ENCODE measurements at places on chromosomes 1 and 21.

GRCh38 chr1:108054396-108054795 is 89.4 kb upstream of the VAV3 start:
- DNase-seq: no peak

- DNase-seq: no peak
Measured at GRCh38 chr21:29436143-29436542, 137.4 kb downstream of the BACH1 start.

DNA sequence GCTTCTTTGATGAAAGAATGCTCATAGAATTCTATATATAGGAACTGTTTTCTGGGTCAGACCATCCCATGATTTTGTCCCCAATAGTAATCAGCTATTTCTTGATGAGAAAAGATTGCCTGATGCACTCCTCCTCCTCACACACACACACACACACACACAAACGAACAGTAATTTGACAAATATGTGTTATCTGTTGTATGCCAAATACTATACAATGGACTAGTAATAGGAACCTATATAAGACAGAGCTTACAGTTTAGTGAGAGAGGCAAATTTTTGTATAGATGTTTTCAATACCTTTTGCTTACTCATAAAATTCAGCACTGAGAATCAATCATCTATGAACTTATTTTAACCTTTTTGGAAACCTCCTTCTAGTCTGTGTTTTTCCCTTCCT is 76.8 kb downstream of the PLA2G4A start:
- no peak for DNase-seq

- no peak for DNase-seq
Measured at GRCh38 chr21:41737651-41738324, 29.1 kb downstream of the RIPK4 start.

GRCh38 chr1:244394826-244395765 is 56.6 kb downstream of the ADSS2 start:
- DNase-seq: no peak

DNA sequence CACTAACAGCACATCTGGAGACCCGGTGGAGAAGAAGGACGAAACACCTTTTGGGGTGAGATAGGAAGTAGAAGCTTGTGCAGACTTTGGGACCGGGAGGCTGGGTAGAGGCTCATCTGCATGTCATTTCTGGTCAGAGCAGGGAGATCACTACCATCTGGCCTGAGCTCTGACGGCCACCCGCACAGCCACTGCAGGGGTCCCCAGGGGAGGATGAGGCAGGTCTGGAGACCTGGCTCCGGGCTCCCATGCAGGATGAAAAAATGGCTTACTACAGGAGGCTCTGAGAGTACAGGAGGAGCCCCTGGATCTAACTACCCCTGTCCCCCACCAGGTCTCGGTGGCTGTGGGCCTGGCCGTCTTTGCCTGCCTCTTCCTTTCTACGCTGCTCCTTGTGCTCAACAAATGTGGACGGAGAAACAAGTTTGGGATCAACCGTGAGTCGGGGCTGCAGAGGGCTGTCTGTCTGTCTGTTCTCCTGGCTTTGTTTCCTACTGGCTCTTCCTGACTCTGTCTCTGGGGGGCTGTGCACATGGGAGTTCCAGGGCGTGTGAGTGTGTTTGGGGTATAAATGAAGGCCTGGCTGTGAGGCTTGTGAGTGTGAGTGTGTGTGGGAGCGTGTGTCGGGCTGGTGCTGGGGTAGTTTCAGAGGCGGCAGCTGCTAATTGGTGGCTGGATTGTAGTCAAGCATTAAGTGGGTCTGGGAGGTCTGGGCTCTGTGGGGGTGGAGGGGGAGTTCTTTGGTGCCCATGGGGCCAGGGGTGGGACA is 14.1 kb downstream of the NTRK1 start:
- no peak for DNase-seq

GRCh38 chr1:203316626-203317093 is 11.3 kb downstream of the BTG2 start:
- no peak for DNase-seq

DNA sequence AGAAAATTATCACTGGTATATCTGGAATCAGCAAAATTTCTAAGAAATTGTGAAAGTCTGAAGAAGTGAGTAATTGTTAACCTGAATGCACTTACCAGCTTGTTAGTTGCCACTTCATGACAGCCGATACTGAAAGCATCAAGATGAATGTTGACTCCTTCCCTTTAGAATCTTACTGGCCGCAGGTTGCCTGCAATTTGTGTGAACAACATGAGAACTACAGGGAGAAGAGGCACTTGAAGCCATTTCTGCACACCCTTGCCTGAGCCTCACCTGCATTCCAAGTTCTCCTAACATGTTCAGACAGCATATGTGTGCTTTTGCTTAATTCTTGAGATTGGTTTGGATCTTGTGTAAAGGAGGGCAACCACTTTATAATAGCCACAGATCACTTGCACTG is 59.2 kb upstream of the SSX2IP start:
- DNase-seq: no peak

DNA sequence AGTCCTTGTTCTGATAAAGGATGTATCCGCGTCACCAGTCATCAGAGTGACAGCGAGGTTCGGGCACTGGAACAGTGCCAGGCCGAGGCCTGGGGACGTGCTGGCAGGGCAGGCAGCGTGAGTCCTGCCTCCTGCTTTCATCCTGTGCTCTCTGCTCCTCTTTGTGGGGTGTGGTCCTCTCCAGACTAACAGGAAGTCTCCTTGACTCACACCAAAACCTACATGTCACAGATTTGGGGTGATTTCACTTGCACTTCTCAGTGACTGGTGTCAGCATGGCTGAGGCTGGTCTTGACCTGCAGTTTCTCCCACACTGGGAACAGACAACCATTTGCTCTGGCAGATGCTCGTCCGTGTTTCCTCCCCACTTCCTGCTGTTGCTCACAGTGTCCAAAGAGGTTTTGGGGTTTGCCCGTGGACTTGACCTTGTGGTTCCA is 8.8 kb upstream of the NLRP3 start:
- DNase-seq: no peak

DNA sequence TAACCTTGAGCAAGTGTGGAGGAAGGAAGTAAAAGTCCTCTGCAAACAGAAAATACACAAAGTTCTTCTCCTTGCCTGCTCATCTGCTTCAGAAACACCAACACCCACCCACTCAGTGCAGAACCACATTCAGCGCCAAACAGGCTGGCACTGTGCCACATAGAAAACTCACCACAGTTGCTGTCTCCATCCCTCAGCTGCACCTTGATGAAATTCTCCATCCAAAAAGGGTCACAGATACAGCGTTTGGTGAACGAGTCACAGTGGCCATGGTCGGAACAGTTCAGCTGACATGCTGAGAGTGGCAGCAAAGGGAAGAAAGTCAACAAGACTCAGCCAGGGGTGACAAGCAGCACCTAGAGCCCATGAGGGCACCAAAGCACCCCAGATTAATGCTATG is 114.5 kb downstream of the KIAA0319L start:
- no peak for DNase-seq

DNA sequence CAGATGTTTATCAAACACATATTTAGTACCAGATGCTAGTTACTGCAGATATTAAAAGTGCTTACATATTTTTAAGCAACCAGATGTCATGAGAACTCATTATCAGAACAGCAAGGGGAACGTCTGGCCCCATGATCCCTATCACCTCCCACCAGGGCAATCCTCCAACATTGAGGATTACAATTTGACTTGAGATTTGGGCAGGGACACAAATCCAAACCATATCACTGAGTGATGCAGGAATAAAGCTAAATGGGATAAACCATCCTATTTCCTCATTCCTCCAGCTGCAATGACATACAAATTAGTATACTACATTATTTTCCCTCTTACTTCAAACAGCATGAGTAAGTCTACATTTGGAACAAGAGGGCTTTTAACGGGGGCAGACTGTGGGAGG is 3.1 kb upstream of the KCNK2 start:
- no peak for DNase-seq

DNA sequence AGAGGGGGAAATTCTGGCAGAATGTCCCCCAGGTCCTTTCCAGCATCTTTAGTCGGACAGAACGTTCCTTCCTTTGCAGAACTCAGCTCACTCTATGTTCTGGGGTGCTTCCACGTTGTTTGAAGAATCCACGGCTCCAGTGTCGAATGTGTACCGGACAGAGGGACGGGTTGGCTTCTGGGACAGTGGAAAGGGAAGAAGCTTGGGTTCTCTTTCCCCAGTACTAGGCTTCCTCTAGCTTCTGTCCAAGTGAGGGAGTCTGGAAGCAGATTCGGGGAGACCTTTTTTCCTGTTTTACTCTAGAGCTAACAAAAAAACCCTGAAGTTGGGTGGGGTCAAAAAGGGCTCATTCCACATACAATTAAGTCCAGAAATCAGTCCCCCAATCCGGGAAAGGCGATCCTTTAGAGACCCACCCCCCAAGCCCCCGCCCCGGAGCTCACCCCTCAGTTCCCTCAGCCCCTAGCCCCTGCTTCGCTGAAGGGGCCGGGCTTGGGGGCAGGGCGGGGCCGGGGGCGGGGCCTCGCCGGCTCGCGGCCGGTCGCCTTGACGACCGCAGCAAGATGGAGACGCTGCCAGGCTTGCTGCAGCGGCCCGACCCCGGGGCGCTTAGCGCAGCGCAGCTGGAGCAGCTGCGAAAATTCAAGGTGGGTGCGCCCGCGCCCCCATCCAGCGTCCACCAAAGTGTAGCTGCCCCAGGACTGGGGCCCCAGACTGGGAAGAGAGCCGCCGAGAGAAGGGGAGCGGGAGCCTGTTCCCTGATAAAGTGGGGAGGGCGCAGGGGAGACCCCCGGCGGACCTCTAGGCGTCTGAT is at the start of gene RIIAD1:
TSS of gene RIIAD1 (plus strand) at position 549 of the 814 bp plus-strand sequence. CDS start at position 564, 15 bp downstream.
- no peak for DNase-seq

- DNase-seq: no peak
Measured at GRCh38 chr1:210298296-210298695, 30.4 kb upstream of the HHAT start.

GRCh38 chr1:14954210-14954609 is 199.3 kb upstream of the TMEM51 start:
- no peak for DNase-seq

GRCh38 chr1:229075217-229075616 is 195.7 kb upstream of the RAB4A start:
- no peak for DNase-seq

DNA sequence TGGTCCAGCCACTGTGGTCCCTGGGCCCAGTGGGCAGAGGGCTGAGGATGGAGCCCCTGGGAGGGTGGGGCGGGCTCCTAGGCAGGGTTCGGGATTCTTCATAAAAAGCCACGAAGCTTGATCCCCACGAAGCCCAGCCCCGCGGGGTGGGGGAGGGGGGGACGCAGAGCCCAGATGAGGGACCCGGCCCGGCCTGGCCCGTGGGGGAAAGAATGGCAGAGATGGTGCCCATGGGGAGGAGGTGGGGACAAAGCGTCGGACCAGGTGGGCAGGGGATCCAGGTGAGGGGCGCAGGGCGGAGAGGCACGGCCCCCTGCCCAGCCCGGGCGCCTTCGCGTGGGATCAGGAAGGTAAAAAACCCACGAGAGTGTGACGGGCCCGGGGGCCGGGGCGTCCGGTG is 6.0 kb upstream of the SMIM12 start:
- no peak for DNase-seq

DNA sequence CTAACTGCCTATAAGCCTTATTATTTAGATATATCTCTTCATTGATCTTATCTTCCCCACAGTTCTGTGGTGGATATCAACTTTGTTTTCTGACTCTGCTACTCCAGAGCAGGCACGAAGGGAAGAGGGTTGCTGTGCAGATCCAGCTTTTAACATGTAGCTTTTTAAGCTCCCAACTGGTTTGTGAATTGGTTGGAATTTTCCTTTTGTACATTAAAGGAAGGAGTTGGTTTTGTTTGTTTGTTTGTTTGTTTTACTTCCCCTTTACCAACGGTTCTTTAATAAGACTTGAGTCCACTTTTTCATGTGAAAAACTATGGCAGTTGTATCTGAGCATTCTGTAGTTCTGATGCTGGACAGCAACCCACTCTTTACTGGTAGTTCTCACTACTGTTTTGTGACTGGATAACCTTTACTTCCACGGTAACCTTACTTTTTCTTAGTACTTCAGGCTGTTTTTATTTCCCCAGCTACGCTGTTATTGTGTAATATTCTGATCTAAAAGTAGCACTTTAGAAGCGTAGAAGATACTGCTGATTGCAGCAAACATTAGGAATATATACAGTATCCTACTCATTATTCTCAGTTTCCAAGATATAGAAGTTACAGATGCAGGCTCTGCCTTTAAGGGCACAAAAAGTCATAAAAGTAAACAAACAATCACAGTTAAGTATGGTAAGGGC is 1.6 kb downstream of the GNPAT start:
- DNase-seq: no peak

DNA sequence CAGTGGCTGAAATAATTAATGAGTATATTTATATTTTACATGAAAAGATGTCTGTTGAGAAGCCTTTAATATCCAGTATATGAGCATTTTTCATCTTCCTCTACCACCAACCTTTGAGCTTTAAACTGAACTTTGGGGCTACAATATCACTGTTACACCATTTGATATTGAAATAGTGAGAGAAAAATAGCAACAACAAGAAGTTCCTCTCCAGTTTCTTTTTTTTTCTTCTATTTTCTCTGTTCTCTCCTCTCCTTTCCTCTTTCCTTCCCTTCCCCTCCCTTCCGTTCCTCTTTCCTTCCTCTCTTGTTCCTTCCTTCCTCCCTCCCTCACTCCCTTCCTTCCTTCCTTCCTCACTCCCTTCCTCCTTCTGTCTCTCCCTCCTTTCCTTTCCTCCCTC is 1591.4 kb downstream of the PLA2G4A start:
- no peak for DNase-seq

GRCh38 chr1:168924976-168925375 is 181.5 kb upstream of the ATP1B1 start:
- DNase-seq: no peak

DNA sequence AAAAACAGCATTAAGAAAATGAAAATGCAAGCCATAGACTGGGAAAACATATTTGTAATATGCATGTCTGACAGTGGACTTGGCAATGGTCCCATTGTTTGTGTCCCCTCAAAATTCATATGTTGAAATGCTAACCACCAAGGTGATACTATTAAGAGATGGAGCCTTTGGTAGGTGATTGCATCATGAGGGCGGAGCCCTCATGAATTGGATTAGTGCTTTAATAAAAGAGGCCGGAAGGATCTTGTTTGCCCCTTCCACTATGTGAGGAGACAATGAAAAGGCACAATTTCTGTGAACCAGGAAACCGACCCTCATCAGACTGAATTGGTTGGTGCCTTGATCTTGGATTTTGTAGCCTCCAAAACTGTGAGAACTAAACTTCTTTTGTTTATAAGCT is 232.3 kb downstream of the GPR52 start:
- DNase-seq: no peak

GRCh38 chr1:6259491-6260362 is 1.2 kb downstream of the GPR153 start:
- DNase-seq: peak; percentile 76

- no peak for DNase-seq
Measured at GRCh38 chr1:232137066-232137465, 492.9 kb downstream of the SIPA1L2 start.

DNA sequence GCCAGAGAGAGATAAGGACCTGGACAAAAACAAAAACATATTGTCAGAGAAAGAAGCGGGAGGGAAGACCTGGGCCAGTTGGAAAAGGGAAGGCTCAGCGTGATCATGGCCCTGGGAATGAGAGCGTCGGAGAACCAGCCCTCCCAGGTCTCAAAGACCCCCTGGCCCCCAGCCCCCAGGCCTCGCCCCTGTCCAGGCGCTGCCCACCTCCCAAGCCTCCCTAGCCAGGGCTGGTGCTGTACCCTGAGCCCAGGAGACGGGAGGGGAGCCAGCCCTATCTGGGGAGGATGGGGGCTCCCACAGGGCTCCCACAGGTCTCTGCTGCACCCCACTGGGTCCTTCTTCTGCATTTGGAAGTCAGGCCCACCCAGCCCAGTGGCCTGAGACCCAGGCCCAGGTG is 15.1 kb downstream of the CHD5 start:
- no peak for DNase-seq
